ENCODE measurements at places on chromosomes 6 and 20.
A peak's percentile ranks its signal among the peaks of the same experiment; 100 is the strongest.

- no peak for DNase-seq
Observed at GRCh38 chr20:51378171-51378928, 164.2 kb downstream of the NFATC2 start.

DNA sequence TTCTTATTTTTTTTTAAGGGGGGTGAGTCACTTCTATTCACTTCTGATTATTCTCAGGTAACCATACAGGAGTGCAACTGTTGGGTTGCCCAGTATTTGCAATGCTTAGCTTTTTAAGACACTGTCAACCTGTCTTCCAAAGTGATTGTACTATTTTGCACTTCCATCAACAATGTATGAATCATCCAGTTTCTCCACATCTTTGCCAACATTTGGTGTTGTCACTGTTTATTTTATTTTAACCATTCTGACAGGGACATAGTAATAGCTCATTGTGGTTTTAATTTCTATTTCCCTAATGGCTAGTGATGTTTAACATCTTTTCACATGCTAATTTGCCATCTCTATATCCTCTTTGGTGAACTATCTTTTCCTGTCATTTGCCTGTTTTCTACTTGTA is 1.4 kb upstream of the SLC13A3 start:
- DNase-seq: no peak

GRCh38 chr6:147037881-147038280 is 166.3 kb upstream of the STXBP5 start:
- no peak for DNase-seq

- DNase-seq: no peak
Observed at GRCh38 chr6:15366003-15366535, 120.2 kb downstream of the JARID2 start.

- no peak for DNase-seq
Observed at GRCh38 chr6:167208819-167209576, 51.2 kb upstream of the GPR31 start.

GRCh38 chr20:7596541-7596940 is 343.7 kb downstream of the HAO1 start:
- no peak for DNase-seq

DNA sequence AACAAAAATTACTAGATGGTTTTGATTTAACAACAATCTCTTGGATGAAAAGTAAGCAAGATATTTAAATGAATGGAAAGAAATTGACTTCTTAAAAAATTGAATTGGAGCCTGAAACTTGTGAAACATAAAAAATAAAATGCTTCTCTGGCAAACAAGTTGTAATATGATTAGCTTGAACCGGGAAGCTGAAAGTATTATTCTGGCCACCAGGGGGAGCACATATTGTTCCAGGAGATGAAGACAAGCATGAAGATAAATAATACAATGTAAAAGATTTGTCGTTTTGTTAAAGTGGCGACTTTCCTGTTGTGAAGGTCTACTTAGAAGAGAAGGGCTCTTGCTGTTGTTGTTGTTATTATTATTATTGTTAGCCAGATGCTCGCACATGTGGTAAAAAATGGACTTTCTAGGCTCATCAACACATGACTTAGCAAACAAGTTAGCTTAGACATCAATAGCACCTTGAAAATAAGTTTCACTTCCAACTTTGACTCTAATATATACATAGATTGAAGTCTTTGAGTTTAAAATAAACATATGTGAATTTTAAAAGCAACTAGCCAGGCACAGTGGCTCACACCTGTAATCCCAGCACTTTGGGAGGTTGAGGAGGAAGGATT is 14.2 kb downstream of the PAX1 start:
- peak; percentile 11 for DNase-seq

- DNase-seq: no peak
Observed at GRCh38 chr20:37925265-37926165, 22.6 kb downstream of the VSTM2L start.

DNA sequence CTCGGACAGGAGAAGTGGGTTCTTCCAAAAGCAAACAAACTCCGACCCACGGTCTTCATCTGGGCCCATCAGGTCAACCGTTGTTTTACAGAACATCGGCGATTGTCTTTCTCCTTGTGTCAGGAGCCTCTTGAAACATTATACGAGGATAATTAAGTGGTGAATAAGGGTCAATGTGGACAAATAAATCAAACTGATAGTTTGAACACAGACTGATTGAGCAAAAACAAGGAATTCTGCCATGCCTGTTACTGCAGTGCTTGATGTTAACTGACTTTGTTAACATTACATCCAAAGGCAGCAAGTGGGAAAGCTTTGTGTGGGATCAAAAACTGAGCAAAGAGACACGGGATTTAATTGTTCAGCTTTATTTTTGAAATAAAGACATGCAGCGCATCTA is 101.1 kb upstream of the IFNGR1 start:
- DNase-seq: no peak

DNA sequence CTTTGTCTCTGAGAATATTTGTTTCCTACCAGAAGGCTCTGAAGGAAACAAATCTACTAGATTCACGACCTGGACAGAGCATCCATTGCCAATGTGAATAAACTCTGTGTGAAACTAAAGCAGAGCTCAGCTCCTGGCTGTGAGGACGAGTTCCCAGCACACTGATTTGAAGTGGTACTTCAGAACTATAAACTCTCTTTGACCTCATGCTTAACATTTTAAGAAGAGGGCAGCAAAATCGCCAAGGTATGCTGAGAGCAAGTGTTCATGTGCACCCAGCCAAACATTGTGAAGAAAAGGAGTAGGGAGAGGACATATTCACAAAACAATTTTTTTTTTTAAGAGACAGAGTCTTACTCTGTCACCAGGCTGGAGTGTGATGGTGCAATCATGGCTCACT is 33.7 kb upstream of the ZNF133 start:
- no peak for DNase-seq

DNA sequence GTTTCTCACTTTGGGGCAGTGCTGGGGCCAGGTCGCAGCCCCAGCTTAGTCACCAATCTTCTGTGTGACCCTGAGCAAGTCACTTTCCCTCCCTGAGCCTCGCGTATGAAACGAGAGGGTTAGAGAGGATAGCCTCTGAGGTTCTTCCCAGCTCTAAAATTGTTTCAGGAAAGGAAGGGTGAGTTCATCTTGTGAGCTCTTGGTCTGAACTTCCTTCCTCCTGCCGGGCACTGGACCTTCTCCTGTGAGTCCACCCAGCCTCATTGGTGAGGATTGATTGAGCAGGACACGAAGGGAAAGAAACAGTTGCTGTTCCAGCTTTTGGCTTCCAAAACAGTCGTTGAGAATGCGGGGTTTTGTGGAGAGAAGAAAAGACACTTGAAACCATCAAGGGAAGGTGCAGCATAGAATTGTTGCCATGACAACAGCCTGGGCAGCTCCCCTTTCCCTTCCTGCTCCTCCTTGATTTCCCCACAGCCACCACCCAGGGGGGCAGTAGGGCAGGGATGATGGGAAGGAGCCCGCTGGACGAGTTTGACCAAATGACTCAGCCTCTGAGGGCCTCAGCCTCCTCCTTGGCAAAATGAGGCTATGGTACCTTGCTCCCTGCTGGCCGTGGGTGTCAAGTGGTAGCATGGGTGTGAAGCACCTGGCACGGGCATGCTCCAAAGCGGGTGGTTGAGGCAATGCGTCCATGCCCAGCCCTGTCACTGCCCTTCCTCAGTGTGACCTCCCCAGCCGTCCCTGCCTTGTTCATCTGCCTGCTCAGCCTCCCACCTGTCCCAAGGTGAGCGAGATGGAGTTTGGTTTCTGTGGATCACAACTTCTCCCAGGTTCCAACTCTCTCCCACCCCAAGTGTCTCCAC is 107.8 kb downstream of the CDC5L start:
- no peak for DNase-seq

GRCh38 chr20:62664019-62664971 is 22.0 kb downstream of the SLCO4A1 start:
- no peak for DNase-seq

DNA sequence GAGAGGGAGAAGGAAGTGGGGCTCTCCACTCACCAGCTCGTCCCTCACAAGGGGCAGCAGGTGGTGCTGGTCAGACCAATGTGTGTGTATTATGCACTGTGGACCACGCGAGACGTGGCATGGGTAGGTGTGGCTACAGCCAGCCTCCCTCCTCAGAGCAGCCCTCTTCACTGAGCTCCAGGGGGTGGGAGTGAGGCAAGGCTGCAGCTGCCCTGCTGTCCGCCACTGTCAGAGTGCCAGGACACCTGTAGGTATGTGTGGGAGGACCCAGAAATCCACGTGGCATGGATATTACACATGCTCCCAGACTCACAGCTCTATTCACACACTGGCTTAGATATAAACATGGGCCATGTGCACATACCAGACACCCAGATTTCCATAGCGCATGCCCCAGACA is 90.3 kb downstream of the VEGFA start:
- DNase-seq: no peak

GRCh38 chr6:32082478-32082877 is 26.7 kb downstream of the TNXB start:
- no peak for DNase-seq

GRCh38 chr6:109998159-109998785 is 20.2 kb downstream of the GPR6 start:
- no peak for DNase-seq

- DNase-seq: no peak
Observed at GRCh38 chr6:138161088-138161337, 726 bp upstream of the ARFGEF3 start.

- DNase-seq: no peak
Observed at GRCh38 chr20:13341737-13342393, 120.8 kb downstream of the ISM1 start.

- no peak for DNase-seq
Observed at GRCh38 chr6:69064226-69064625, 429.1 kb downstream of the ADGRB3 start.

- no peak for DNase-seq
Observed at GRCh38 chr6:3882431-3882830, 33.3 kb downstream of the FAM50B start.

DNA sequence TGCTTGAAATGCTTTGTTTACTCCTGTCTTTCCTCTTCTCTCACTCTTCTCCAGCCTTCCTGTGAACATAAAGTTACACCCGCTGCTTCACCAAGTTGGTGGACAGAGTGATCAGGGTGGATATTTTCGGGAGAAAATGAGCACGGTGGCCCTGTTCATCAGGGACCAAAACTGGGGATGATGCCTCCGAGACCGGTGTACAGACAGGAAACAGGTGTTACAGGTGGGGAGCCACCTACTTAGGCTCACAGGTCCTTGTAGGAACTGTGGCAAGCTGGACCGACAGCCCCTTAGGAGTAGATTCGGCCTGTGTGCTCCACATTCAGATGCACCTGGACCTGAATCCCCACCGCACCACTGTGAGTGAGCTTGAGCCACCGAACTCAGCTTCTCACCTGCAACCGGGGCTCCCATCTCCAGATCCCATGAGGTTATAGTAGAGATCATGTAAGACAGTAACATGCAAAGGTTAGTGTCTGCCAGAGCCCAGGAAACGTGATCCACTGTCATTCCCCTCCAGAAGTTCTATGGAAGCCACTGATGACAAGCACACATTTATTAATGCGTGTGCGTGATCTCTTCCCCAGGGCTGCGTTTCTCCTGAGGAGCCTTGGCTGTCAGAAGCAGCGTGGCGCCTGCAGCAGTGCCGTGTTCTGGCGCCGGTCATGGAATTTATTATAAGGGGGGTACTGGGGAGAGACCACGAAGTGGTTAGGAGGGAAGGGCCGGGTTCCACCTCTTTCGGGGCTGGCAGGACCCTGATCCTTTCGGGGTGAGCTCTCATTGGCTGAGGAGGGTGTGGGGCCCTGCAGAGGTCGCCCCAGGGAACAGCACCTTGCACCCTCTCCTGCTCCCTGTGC is 94.2 kb downstream of the ERMARD start:
- no peak for DNase-seq

DNA sequence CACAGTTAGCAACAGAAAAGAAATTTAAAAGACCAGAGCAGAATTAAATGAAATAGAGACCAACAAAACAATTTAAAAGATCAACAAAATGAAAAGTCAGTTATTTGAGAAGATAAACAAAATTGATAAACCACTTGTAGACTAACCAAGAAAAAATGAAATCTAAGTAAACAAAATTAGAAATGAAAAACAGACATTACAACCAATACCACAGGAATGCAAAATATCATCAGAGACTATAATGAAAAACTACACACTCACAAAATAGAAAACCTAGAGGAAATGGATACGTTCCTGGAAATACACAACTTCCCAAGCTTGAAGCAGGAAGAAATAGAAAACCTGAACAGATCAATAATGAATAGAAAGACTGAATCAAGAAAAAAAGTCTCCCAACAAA is 97.8 kb downstream of the WDR27 start:
- DNase-seq: no peak

DNA sequence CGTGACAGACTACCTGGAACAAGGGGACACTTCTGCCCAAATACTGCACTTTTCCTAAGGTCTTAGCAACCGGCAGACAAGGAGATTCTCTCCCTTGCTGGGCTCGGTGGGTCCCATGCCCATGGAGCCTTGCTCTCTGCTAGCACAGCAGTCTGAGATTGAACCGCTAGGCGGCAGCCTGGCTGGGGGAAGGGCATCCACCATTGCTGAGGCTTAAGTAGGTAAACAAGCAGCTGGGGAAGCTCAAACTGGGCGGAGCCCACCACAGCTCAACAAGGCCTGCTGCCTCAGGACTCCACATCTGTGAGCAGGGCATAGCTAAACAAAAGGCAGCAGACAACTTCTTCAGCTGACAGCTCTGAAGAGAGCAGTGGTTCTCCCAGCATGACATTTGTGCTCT is 87.8 kb upstream of the ASCC3 start:
- DNase-seq: no peak

- DNase-seq: no peak
Observed at GRCh38 chr6:136411025-136411325, 121.3 kb upstream of the BCLAF1 start.

GRCh38 chr6:31272836-31273626 is 1.1 kb upstream of the HLA-C start:
- peak; percentile 36 for DNase-seq

DNA sequence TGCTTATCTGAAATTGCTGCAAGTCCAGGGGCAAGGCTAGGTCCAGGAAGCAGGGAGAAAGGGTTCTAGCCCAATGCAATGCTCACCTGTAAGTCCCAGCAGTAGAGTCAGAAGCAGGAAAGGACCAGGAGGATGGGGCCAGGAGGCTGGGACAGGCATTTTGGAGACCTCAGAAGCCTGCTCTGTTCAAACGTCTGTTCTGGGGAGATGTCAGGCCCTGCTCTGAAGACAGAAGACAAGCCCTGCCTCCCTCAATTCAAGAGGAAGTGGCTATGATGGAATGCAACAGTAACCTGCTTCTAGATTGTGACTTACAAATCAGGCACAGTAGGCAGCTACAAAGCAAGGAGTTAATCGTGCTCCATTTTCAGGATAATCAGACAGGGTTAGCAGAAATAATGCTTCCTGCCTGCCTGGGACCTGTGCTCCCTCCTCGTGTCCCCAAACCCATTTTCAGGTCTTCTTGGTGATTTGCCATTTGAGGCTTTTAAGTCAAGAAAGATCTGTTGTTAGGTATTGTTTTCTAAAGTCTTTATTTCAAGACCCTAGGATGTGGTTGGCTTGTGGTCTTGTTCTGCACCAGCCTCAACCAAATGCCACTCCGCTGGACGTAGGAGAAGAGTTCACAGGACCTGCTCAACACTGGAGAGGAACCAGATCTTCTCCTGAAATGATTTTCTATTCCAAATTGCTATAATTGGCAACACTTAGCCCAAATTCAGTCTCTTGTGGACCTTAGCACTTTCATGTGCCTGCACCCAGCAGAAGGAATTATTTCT is at the start of gene SIRPG:
Gene SIRPG, minus strand, starts transcription at position 224 of the 779 bp plus-strand sequence. Its CDS starts 65 bp downstream, at position 159.
- DNase-seq: peak; percentile 65

Measured in CD4-positive, alpha-beta T cell treated with Interleukin-6 at 100 ng/mL for 8 hours (primary cell).